ENCODE measurements at places on chromosomes 3 and 15.

DNA sequence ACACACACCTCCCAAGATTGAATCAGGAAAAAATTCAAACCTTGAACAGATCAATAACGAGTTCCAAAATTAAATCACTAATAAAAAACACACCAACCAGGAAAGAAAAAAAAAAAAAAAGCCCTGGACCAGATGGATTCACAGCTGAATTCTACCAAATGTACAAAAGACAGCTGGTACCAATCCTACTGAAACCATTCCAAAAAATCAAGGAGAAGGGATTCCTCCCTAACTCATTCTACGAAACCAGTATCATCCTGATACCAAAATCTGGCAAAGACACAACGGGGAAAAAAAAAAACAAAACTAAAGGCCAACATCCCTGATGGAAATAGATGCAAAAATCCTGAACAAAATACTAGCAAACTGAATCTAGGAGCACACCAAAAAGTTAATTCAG lies 54.4 kb upstream of the SLC12A8 start:
- DNase-seq = no peak

DNA sequence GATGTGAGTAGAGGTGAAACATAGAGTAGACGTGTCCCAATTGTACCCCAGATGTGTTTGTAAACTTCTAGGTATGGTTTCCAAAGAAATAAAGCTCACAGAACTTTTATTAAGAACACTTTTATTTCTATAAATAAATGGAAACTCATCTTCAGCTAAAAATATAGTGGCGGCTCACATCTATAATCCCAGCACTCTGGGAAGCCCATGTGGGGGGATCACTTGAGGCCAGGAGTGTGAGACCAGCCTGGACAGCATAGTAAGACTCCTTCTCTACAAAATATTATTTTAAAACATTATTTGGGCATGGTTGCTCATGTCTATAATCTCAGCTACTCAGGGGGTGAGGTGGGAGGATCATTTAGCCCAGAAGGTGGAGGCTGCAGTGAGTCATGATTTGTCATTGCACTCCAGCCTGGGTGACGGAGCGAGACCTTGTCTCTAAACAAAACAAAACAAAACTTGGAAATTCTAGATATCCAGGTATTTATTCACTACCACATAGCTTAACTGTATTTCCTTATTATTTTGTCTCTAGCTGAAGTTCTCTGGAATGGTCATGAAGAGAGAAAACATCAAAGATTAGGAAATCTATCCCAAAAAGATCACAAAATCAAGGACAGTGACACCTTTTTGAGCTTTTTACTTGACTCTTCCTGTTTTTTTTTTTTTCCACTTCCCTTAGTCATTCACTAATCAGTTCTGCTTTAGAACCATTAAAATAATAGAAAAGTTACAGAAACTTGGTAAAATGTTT lies 258.1 kb downstream of the TIGIT start:
- no peak for DNase-seq

DNA sequence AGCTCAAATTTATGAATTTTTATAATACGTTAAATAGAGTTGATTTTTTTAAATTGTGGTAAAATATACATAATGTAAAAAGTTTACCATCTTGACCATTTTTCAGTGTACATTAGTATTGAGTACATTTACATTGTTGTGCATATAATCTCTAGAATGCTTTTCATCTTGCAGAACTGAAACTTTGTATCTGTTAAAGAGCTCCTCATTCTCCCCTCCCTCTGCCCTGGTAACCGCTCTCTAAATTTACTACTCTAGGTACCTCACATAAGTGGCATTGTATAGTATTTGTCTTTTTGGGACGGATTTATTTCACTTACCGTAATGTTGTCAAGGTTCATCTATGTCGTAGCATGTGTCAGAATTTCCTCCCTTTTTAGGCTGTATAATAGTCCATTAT lies 13.6 kb downstream of the TBC1D23 start:
- DNase-seq = no peak

GRCh38 chr3:31227131-31227562 lies 305.6 kb upstream of the STT3B start:
- DNase-seq = no peak

GRCh38 chr15:100093211-100094126 lies 248.3 kb downstream of the ADAMTS17 start:
- DNase-seq = no peak
